Stimulated activated CD8-positive, alpha-beta memory T cell treated with anti-CD3 and anti-CD28 coated beads, Interleukin-7, amount 100 ng/mL, for 48 hours (primary cell): ENCODE measurements at places on chromosomes 3 and 15.
A peak's percentile ranks its signal among the peaks of the same experiment; 100 is the strongest.

DNA sequence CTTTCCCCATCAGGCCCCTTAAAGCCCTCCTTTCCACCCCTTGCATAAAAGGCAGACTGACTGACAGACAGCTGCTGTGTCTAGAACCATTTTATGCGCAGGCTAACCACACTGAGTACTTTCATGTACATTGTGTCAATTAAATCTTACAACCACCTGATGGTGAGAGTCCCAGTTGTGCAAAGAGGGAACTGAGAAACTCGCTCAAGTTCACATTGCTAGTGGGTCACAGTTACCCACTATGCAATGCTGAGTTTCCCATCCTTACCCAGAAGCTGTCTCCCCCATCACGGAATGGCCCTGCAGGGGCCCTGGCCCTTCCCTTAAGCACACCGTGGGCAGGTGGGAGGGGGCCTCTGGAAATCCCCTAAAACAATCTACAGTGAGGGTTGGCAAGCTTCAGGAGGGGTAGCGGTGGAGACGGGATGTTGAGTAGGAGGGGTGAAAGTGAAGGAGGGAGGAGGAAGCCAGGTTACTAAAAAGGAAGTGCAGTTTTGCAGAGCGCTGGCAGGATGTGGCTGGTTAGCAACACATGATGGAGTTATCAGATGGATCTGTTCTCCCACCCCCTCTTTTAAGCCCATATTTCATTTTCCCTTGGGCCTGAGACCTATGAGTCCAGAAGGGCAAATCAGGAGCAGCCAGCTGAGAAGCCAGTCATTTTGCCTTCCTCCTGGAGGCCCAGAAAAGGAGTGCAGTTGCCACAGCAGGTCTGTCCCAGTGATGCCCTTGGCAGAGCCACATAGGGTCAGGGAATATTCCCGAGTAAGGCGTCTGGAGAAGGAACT lies 30.0 kb downstream of the STARD5 start:
- peak; percentile 74 for DNase-seq

DNA sequence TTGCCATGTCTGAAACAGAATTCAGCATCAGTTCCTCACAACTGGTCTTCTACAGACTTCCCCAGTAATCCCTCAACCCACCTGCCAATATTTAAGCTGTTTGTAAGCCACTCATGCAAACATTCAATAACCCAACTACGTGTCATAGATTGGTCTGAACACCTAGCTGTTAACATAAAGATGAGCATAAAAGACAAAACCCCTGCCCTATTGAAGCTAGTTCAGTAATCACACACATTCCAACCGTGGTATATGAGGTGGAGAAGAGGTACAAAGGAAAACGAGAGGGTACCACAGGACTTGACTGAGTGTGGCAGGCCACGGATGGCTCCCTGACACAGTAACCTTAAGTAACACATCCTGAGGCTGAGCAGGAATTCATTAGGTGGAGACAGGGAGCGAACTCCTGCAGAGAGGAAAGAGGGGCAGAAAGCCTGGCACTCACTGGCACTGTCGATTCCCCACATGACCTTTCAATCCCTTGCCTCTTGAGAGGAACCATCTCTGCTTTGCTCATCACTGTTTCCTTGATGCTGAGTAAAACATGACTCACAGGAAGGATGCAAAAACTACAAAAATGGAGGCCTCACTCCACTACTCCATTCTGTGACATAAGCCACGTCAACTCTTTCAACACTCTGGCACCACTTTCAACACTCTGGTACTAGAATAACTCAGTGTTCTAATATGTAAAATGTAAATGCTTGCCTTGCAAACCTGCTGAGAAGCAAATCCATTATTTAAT lies 31.3 kb downstream of the RPN1 start:
- no peak for DNase-seq

DNA sequence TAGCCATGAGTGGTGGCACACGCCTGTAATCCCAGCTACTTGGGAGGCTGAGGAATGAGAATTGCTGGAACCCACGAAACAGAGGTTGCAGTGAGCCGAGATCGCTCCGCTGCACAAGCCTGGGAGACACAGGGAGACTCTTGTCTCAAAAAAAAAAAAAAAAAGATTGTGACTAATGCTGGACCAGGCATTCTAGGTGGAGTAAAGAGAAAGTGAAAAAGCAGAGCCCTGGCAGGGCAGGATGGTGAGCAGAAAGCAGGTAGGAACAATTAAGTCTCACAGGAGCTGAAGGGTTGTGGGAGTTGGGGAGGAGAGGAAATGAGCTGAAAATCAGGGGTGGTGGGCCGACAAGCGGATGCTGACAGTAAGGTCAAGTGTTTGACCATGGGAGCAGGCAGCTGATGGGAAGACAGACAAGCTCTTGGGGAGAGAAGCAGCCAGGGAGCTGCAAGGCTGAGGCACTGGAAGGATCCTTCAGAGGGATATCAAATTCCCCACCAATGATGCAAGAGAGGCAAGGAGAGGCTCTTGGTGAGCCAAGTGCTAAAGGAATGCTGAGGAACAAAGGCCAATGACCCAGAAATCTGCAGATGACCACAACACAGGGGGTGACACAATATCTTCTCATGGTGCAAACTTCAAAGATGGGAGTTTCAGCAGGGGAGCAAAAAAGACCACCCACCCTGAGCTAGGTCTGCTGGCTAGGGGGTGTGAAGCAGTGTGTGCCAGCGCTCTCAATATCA lies 251.1 kb downstream of the ULK4 start:
- DNase-seq = no peak

DNA sequence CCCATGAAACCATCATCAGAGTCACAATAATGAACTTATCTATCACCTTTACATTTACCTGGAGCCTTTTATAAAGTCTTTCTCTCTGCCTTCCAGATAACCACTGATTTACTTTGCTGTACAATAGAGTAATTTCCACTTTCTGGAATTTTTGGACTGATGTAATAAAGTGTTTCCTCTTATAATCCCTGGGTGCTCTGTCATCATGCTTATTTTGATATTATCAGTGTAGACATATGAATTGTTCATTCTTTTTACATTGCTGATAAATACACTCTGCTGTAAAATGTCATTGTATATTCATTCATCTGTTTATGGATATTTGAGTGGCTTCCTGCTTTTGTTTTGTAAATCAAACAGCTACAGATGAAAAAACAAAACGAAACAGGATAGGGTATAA lies 27.0 kb upstream of the IREB2 start:
- DNase-seq = no peak

GRCh38 chr3:119613872-119614271 lies 16.2 kb downstream of the PLA1A start:
- no peak for DNase-seq

GRCh38 chr3:192772240-192772894 lies 45.0 kb upstream of the FGF12 start:
- no peak for DNase-seq

DNA sequence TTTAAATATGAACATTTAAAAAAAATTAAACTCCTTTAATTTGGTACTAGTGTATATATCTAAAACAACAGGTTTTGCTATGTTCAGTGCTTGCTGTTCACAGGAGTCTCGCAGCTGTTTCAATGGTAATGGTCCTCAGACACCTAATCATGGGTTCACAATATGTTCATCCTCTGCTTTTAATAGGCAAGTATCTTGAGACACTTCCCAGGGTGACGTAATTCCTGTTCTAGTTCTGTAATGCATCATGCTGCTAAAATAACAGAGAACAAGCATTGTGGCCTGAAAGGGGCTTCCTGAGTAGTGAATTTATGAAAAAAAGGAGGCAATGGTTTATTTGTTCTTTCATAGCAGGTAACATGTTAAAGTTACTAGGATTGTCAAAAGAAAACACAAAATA lies 625.2 kb upstream of the GBE1 start:
- DNase-seq = no peak

GRCh38 chr15:29903785-29904464 lies 81.7 kb upstream of the TJP1 start:
- DNase-seq = no peak

DNA sequence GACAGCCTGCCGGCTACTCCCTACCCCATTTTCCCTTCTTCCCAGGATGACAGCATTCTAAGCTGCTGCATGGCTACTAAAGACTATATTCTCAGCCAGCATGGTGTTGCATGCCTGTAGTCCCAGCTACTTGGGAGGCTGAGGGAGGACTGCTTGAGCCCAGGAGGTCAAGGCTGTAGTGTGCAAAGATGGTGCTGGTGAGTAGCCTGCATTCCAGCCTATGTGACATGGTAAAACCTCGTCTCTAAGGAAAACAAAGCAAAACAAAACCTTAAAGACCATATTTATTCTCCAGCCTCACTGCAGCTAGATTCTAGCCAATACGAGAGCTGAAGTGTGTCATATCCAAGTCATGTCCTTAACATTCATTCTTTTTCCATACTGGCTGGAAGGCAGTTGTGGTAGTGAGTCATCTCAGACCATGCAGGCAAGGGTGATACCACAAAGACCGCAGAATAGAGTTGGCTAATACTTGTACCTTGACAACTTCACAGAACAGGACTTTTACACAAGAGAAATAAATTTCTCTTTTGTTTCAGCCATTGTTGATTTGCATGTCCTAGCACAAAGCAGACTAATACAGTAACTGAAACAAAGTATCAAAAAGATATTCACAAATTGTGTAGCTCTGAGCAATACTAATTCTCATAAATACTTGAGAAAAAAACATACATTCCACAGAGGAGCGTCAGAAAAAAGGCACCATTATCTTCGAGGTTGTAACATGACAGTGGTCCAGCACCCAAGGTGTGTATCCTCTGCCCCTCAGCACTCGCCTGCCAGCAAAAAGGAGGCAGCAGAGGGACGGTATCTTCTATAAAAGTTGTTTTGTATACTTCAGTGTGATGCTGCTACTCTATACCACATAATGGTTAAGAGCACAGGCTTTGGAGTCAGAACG lies 14.8 kb downstream of the PBRM1 start:
- DNase-seq = no peak

- DNase-seq = no peak
Observed at GRCh38 chr3:106962993-106963392, 414.2 kb upstream of the CCDC54 start.

GRCh38 chr15:88891540-88892254 lies 3.6 kb downstream of the HAPLN3 start:
- DNase-seq = no peak

GRCh38 chr15:57540211-57540610 lies 51.5 kb upstream of the MYZAP start:
- DNase-seq = no peak

- no peak for DNase-seq
Observed at GRCh38 chr3:57382933-57383332, 90.4 kb upstream of the ASB14 start.

DNA sequence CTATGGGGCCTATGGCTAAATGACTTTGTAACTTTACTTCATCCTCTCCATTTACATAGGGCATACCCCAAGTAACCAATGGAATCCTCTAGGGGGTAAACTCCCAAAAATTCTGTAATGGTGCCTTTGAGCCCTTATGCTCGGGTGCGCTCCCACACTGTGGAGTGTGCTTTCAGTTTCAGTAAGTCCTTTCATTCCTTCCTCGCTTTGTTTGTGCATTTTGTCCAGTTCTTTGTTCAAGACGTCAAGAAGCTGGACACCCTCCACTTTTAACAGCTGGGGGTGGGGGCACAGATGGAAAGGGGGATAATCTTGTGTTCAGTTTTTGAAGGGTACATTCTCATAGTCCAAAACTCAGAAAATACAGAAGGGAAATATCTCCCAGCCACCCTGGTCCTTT lies 84.4 kb upstream of the C2CD4B start:
- DNase-seq = no peak

- DNase-seq = no peak
Observed at GRCh38 chr15:42182961-42183360, 25.1 kb downstream of the VPS39 start.

GRCh38 chr3:44001072-44001471 lies 240.6 kb upstream of the TOPAZ1 start:
- no peak for DNase-seq

DNA sequence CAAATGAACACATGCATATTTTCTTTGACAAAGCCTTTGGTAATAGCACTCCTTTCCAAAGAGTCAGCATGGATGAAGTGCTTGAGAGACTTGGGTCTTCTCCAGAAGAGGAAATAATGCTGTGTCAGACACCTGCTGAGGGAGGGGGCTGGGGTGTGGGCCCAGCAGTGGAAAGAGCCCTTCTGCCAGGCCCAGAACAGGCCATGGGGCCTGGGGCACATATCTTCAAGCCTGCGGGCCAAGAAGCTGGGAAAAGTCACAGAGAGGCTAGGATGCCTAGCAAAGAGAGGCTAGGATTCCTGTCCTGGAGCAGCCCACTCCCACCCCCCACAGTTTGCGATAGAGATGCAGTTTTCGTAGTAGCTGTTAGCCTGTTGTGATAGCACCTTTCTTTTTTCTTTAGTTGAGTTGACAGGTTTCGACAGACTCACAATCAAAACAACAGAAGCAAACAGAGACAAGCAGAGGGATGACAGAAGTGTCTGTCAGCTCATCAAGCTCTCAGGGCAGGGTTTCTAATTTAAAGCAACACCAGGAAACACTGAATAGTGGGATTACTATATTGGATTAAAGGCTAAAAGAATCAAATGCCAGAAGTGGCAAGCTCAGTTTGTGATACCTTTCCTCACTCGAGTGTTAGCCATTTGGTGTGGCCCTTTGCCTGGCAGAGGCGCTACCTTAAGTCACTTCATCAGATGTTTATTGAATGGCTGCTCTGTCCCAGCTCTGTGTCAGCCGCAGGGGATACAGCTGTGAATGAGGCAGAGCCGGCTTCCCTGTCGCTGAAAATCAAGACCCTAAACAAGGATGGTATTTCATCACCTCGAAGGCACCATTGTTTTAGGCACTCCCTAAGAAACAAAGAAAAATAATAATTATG lies 19.0 kb downstream of the CMTM7 start:
- DNase-seq = no peak

DNA sequence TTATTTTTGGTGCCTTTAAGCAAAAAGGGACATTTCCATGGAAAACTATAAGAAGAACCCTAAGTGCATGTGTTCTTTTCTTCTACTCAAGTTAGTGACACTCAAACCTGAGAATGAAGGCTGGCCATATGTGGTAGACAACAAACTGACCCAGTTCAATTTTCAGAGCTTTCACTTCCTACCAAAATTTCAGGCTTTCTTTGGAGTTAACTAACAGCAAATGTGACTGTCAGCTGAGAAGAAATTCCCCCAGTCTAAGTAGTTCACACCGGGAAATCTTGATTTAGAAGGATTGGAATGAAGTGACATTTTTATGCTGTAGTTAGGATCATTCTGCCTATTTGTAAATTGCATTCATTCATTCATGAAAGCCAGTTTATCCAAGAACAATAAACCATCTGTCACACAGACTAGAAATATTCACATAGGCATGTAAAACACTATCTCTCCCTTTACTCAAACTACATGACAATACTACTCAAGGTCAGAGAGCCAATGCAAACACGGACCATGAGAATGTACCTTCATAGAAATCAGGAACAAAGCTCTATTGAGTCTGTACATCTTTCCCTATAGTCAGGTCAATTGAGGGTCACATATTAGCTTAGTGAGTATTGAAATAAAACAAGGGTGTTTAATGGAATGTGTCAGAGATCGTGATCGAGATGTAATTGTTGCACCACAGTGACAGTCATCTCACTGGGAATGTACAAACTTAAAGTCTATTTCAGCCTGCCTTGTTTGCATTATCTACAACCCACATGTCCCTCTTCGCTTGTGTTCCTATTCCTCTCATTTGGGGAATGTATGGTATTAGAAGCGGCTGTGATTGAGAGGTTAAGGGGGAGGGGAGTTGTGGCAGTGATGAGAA lies 113.8 kb upstream of the TGFBR2 start:
- DNase-seq = no peak
